Midbrain (tissue), 1 donor: ENCODE measurements at places on chromosomes 4 and X.
A peak's percentile ranks its signal among the peaks of the same experiment; 100 is the strongest.

GRCh38 chr4:84022564-84022963 is 476.5 kb downstream of the NKX6-1 start:
- no peak for DNase-seq

DNA sequence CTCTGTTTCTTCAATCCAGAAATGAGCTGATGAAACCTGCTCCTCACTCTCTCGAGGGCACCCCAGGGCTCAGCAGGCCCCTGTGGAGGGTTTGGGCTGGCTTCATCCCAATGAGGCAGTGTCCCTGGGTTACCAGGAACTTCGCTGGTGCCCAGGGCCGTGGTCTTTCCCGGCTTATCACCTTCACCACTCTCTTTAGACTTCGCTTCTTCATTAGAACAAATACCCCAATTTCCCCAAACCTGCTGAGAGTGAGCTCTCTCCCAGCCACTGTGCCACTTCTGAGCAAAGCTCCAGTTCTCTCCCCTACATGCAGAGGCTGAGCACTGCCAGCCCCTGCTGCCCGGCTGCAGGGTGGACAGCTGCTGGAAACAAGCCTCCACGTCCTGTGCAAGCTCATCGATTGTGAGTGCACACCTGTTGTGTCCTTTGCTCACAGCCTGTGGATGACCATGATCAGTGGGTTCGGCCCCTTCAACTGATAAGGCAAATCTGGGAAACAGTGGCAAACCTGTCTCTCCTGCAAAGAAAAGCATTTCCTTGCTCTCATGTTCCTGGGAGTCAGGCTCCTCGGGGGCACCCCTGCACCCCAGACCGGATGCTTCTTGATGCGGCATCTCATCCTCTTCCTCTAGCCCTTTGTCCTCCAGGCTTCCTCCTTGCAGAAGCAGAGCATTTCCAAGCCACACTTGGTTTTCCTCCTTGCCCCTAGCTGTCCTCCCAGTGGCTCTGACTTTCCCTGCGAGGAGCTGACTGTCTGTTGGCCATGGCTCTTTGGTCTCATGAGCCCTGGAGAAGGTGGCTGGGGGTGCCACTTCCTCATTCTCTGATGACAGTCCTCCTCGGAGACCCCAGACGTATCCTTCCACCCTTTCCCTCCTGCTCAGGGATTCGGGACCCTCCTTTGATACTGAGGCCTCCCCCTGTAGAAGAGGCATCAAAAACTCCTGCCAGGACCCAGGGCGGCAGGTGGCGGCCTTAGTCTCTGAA is 28.7 kb downstream of the C4orf50 start:
- no peak for DNase-seq

DNA sequence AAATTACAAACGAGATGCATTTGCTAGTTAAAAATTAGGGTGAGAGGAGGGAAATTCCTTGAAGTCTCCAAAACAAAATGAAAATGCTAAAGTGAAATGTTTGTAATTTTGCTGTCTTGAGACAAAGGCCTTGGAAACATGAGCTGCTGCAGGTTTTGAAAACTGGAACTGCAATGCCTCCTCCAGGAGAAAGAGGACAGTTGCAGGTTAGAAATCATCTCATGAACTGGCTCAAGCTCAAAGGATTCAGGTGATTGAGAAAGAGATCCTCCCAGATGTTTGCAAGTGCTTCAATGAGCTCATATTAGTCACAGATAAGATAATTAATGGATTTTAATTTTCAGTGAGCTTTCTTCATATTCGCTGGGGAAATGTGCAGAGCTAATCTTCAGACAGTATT is 32.4 kb downstream of the SMPX start:
- peak; percentile 5 for DNase-seq

DNA sequence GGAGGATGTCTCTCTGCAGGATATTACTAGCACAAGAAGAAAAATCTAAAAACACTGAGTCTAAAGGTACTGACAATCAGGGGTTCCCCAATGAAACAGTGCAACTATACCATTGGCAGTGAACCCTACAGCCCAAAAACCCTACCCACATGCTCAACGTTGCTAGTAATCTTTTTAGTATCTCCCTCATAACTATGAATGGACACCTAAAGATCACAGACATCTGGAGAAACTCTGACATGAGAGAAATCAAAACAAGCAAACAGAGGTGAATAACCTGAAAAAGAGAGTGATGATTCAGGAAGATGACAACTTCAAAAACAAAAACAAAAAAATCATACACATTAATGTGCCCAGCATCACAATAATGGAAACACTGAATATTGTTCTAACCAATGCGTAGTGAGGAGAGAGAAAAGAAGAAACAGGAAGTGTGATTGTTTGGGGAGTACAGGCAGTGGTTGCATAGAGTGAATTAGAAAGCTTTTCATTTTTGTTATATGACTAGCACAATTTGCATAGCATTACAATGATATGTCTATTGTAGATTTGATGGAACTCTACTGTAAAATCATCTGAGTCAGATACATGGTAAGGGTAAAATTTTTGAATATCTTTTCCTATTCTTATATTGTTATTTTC is 78.9 kb upstream of the FMR1 start:
- no peak for DNase-seq

DNA sequence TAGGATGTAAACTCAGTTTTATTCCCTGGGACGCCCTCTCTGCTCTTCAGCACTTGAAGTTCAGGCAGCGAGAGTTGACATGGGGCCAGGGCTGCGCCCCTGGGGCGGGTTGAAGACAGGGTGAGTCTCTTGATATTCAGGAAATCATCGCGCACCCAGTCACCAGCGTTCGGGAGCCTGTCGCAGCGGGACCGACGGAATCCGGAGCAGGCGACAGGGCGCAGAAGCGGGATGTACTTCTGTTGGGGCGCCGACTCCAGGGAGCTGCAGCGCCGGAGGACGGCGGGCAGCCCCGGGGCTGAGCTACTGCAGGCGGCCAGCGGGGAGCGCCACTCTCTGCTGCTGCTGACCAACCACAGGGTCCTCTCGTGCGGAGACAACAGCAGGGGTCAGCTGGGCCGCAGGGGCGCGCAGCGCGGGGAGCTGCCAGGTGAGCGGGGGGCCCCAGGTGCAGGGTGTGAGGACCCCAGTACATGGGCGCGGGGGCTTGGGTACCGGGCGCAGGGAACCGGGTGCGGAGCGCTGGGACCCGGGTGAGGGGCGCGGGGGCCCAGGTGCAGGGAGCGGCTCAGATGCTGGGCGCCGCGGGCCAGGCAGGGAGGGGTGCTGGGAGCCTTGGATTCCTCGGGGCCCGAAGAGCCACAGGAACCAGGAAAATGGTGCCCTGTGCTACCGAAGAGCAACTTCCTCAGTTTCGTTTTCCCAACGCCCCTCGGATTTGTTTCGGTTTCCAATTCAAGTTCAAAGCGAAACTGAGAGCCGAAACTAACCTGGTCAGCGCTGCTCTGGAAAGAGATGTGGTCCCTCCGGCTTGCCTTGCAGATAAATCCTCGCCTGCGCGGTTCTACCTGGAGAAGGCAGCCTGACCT is at the start of gene HERC6:
TSS of gene HERC6 (plus strand) at position 162 of the 869 bp plus-strand sequence. CDS start at position 232, 70 bp downstream.
- DNase-seq: peak; percentile 74

DNA sequence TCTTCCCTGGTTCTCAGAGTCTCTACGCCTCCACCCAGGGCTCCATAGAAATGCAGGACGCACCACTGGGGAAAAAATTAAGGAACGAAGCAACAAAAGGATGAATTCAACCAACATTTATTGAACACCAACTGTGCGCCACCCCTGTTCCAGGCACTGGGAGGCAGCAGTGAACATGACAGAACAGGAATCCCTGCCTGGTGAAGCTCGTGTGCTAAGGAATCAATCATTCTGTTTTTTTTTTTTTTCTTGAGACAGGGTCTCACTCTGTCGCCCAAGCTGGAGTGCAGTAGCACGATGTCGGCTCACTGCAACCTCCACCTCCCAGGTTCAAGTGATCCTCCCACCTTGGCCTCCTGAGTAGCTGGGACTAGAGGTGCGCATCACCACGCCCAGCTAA is 1.9 kb upstream of the FTSJ1 start:
- no peak for DNase-seq

GRCh38 chr4:78310007-78310739 is 241.4 kb upstream of the ANXA3 start:
- DNase-seq: no peak

GRCh38 chr4:41361794-41362526 is 105.2 kb downstream of the UCHL1 start:
- DNase-seq: peak; percentile 65

DNA sequence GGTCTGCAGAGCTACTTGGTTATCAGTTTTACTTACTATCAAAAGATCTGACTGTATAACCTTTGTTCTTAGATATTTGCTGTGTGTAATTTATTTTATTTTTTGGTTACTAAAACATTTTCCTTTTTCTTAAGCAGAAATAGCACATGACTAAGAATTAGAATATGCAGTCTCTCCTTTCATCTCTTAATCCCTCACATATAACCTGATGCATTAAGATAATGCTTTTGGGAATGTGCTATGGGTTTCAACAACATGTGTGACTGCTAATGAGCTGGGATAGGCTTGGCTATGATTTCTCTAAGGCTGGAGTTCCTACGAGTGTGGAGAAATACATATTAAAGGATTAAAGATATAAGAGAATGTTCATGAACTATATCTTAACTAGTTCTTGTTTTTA is 41.5 kb downstream of the SHROOM3 start:
- DNase-seq: no peak

DNA sequence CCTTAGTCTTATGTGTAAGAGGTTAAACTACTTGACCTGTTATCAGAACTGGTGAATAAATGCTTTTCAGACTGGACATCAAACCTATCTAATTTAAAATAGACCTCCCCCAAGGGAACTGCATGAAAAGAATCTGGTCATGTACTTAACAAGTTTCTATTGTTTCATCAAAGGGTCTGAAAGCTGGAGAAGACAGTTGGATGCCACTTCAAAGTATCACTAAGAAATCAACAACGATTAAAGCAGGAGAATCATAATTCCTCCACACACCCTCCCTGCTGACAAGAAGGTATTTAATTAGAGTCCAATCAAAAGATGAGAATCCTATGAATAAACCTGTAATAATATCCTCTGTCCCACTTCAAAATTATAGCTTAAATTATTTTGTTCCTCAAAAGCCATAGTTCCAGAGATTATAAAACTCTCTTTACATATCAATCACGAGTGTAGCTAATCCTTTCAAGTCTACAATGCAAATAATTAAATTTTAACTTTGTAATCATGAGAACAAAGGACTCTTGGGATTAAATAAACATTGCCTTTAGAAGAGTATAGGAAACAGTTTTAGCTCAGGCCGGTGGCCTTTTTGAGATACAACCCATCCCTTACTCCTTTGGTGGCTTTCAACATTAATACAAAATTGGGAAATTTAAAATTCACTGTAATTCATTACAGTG is 35.1 kb downstream of the TSPAN5 start:
- no peak for DNase-seq

DNA sequence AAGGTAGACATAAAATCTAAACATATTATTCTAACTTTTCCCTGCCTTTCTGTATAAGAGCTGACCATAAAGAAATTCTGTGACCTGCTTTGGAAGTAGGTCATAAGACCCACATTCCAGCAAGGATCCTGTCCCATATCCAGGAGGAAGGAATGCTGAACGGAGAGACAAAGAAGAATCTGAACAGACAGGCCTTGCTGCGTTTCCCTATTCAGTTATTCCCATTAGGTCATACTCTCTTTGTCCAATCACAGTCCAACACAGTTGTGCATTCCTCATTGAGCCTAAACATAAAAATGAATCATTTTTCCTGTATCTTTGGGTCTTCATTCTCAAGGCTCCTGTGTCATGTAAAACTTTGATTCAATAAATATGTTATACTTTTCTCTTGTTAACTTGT is 287.6 kb upstream of the TAPT1 start:
- no peak for DNase-seq

DNA sequence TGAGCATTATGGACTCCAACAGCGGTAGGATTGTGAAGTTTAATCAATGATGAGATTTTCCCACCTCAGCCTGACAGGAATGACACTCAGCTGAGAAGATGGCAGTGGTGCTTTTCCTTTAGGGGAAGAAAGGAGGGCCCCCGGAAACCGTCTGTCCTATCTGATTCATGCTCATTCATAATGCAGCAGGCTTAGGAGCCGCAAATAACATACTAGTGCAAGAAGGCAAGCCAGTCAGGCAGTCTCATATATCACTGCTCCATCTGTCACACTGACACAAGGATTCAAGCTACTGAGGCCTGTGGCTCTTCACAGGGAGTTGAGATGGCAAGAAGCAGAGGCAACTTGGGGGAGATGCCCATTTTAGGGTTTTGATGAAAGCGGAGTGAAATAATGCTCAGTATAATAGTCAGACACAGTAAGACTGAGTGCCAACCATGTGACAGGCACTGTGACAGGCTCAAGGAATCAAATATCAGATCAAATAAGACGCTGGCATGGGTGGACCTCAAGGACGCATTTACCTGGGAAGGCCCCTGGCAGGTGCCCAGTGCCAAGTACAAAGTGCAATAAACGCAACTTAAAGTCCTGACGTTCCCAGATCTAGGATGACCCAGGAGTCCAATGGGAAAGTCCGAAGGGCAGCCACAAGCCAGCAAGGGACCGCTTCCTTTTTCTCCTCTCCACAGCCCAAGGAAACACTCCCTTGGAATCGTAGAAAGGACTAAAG is 63.4 kb downstream of the FHDC1 start:
- DNase-seq: no peak

DNA sequence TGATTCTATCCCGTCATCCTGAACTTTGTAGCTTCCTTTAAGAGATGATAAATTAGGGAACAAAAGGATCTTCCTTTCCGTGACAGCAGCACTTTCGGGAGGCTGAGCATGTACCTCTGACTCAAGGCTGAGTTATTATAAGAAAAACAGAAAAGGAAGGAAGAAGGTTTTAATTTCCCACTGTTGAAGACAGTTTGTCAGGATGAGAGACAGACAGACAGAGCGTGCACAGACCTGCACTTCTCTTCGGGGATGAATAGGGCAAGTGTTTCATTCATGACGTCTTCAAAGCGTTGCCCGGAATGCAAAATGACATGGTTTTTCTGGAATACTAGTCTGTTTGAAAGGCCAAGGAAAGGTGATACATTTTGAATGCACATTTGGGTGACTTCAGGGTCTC is 405.3 kb upstream of the FAT1 start:
- DNase-seq: no peak

DNA sequence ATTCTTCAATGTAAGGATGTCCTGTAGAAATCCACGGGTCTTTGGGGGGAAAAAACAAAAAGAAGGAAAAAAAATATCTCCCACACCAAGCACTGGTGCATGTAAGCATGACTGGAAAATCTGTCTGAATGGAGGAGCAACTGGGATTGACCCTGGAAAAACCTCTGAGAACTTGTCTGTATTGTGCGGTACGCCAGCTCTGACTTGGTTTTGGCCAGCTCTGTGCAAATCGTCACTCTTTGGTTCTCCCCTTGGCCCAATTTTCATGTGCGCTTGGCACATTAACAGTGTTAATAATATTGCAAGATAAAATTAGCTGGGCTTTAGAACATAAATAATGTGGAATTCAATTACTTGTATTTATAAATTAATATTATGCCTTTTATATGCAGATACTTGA is 231.2 kb upstream of the HAND2 start:
- DNase-seq: no peak

DNA sequence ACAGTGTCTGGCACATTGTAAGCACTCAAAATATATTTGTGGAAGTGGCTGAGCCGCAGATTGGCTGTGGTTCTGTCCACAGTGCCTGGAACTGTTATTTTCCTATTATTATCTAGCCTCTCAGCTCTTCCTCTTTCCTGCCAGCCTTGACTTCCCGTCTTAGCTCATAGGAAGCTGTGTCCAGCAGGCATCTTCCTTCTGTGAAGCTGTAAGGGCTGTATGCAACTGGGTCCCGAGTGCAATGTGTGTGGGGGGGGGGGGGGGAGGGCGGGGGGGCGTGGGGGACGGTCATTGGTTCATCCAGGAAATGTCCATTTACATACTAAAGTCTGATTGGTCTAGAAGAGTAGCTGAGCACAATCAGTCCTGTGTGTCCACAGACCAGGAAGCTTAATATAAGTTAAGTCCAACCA is 210.7 kb downstream of the PDGFRA start:
- DNase-seq: peak; percentile 22

- DNase-seq: no peak
Observed at GRCh38 chr4:152448038-152448707, 87.7 kb downstream of the FBXW7 start.
